ENCODE measurements at places on chromosomes 7 and 10.

DNA sequence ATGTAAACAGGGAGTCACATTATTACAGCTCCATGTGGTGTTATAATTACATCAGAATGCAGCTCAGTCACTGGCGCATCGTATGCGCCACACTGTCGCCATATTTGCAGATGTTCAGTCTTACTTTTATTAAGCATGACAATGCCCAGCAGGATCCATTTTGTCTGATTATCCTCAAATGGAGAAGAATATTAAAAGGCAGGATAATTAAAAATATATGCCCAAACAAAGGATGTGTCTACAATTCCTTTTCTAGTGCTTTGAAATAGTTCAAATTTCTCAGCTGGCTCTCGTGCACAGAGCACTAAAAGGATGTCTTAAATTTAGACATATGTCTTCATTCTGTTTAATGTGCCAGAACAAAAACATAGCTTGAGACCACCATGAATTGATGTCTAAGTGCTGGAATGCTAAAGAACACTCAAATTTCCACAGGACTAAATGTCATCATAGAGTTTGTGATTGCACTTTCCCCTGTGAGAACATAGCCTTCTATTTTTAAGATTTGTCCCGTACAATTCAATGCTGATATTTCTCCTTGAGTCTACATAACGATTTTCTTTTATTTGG is 168.0 kb downstream of the DKK1 start:
- no peaks in the 10 kb centered on the region for H3K36me3 ChIP-seq
- no peaks in the 10 kb centered on the region for H3K4me1 ChIP-seq
- no peak overlapping the region for H3K27ac ChIP-seq
- no peak for DNase-seq
- H3K4me3 ChIP-seq: no peak overlapping the region
- H3K27me3 ChIP-seq: no peaks in the 10 kb centered on the region

DNA sequence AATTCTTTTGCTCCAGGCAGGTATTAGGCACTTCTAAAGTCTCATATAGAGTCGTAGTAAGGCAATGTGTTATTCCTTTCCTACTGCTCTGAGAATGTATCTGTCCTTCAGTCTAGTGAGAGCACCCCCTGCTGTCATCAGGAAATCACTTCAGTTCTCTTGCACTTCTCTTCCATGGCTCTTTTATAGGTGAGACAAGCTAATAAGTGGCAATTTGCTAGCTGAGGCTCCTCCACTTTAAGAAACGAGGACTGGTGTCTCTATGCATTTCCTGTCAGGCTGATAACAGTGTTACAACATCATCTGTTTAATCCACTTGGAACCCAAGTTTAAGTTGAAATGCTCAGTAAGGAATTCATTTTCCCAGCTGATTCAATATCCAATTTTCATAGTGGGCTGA is 350.6 kb downstream of the TFEC start:
- no peaks in the 10 kb centered on the region for H3K36me3 ChIP-seq
- H3K27ac ChIP-seq: no peak overlapping the region
- H3K4me3 ChIP-seq: no peak overlapping the region
- no peaks in the 10 kb centered on the region for H3K27me3 ChIP-seq
- DNase-seq: peak; percentile 19
- H3K4me1 ChIP-seq: no peaks in the 10 kb centered on the region

GRCh38 chr7:13615679-13616078 is 373.8 kb downstream of the ETV1 start:
- H3K27ac ChIP-seq: no peak overlapping the region
- DNase-seq: no peak

DNA sequence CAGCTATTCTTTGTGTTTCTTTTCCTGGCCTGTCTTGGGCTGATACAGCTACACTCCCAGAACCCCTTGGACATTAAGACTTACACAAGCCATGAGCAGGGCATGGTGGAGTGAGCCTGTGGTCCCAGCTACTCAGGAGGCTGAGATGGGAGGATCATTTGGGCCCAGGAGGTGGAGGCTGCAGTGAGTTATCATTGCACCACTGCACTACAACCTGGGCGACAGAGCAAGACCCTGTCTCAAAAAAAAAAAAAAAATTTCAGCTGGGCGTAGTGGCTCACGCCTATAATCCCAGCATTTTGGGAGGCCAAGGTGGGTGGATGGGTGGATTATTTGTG is 13.6 kb upstream of the FOXK1 start:
- H3K27me3 ChIP-seq: no peaks in the 10 kb centered on the region
- H3K36me3 ChIP-seq: no peaks in the 10 kb centered on the region
- DNase-seq: no peak
- H3K4me1 ChIP-seq: no peaks in the 10 kb centered on the region
- H3K4me3 ChIP-seq: no peak overlapping the region

GRCh38 chr10:67837541-67838314 is at the start of gene DNAJC12:
DNAJC12 (minus strand) TSS chr10:67838188; CDS start chr10:67838011, 177 bp downstream.
- peaks cover 14% of the 10 kb centered on the region for H3K4me1 ChIP-seq
- H3K27ac ChIP-seq: peak within 1 kb of the TSS; percentile 9
- peak within 1 kb of the TSS; percentile 15 for H3K4me3 ChIP-seq
- H3K36me3 ChIP-seq: no peaks in the 10 kb centered on the region

- no peaks in the 10 kb centered on the region for H3K4me1 ChIP-seq
- H3K27ac ChIP-seq: no peak overlapping the region
- H3K4me3 ChIP-seq: no peak overlapping the region
- H3K36me3 ChIP-seq: no peaks in the 10 kb centered on the region
- no peak for DNase-seq
These were observed 53.8 kb upstream of the FAM204A start for GRCh38 chr10:118395947-118396346.

- no peak for DNase-seq
- no peak overlapping the region for H3K27ac ChIP-seq
- H3K4me1 ChIP-seq: no peaks in the 10 kb centered on the region
- H3K27me3 ChIP-seq: peaks cover 11% of the 10 kb centered on the region
- H3K36me3 ChIP-seq: no peaks in the 10 kb centered on the region
These were observed 11.0 kb upstream of the ADD3 start for GRCh38 chr10:109996766-109997171.

DNA sequence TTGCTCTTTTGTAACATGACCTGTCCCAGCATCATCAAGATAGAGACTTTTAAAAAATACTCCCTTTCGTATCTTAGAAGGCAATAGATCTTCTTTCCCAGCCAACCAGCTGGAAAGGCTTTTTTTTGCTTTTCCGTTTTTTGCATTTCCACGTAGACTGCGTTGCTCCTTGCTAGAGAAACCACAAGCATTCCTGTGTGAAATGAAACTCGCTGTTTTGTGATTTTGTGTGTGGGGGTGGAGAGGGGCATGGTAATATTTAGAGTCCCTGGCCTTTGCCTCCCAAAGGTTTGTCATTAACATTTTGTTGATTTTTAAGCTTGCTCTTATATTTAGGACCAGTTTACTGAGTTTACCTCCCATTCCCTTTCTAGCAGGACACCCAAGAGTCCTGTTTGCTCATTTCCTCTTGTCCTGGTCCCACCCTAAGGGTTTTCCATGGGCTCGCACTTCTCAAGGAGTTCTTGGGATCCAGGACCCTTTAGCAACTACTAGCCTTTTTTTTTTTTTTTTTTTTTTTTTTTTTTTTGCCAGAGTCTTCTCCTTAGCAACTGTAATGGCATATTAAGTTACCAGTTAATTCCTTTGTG is 243.6 kb downstream of the BICC1 start:
- H3K27ac ChIP-seq: no peak overlapping the region
- no peak overlapping the region for H3K4me3 ChIP-seq
- no peaks in the 10 kb centered on the region for H3K36me3 ChIP-seq
- H3K4me1 ChIP-seq: no peaks in the 10 kb centered on the region
- DNase-seq: no peak

GRCh38 chr7:29362380-29362779 is 167.8 kb downstream of the CHN2 start:
- no peak for DNase-seq
- H3K4me1 ChIP-seq: no peaks in the 10 kb centered on the region
- H3K4me3 ChIP-seq: no peak overlapping the region
- H3K27ac ChIP-seq: no peak overlapping the region
- no peaks in the 10 kb centered on the region for H3K27me3 ChIP-seq

- no peak overlapping the region for H3K4me3 ChIP-seq
- H3K27me3 ChIP-seq: no peaks in the 10 kb centered on the region
- H3K36me3 ChIP-seq: no peaks in the 10 kb centered on the region
- no peak overlapping the region for H3K27ac ChIP-seq
- DNase-seq: no peak
These were observed 163.2 kb downstream of the AVL9 start for GRCh38 chr7:32658467-32658869.

DNA sequence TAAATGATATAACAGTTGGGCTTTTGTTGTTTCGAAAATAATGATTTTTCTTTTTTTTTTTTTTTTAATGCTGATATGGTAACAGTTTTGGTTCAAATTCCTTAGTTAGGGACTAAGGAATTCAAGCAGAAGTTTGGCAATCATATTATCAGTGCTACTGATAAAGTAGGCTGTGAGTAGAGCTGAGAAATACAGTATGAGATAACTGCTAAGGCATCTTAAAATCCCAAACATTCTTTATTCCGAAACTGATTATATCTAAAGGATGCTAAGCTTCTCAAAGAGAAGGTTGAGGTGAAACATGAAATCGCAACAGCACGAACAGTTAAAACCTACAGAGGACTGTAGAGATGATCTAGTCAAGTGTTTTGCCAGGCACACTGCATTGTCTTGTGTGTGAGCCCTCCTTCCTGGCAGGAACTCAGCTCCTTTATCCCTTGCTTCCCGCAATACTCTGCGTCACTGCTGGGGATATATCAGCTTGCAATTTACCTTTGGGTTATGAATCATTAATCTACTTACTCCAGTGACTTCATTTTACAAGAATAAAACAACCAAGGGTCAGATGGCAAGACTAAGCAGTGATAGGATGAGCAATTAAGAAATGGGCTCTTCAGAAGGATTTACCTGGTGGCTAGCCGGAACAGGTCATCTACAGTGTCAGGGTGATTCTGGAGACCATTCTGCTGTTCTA is 36.7 kb downstream of the IRF5 start:
- H3K4me3 ChIP-seq: no peak overlapping the region
- no peak overlapping the region for H3K27ac ChIP-seq
- no peak for DNase-seq

DNA sequence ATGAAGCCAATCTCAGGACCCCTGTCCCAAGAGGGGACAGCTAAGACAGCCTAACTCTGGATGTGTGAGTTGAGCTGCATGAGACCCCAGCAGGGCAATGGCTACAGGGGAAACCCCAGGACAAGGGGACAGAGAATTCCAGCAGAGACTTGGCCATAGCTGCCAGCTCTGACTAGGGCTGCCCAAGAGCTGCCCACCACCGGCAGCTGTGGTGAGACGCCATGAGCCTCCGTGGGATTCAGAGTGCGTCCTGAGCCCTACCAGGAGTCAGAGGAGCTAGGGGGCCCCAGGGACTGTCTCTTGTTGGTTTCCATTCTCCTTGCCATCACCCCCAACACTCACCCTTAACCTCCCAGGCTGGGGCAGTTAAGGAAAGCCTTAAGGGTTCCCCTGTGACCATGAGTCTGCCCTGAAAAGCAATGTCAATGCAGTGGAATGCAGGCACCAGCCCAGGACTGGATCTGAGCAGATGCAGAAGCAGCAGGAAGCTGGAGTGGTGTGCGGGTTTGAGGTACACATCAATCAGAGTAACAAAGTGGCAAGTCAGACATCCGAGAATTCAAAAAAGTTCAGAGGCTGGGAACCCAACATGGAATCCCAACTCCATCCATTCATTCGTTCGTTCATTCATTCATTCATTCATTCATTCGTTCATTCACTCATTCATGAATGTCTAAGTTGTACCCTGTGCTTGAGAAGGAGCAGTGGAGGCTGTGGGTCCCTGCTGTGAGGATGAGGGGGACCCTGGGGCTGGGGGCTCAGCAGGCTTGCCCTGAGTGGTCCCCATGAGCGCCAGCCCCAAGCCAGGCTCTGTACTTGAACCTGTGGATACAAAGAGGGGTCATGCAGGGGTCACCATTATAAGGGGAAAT is 52.9 kb downstream of the C10orf120 start:
- no peaks in the 10 kb centered on the region for H3K36me3 ChIP-seq
- H3K27ac ChIP-seq: no peak overlapping the region
- no peak for DNase-seq
- no peak overlapping the region for H3K4me3 ChIP-seq

GRCh38 chr10:116960066-116960776 is 44.8 kb downstream of the SHTN1 start:
- H3K4me1 ChIP-seq: no peaks in the 10 kb centered on the region
- H3K27me3 ChIP-seq: no peaks in the 10 kb centered on the region
- no peak for DNase-seq
- no peaks in the 10 kb centered on the region for H3K36me3 ChIP-seq

- DNase-seq: no peak
- no peak overlapping the region for H3K4me3 ChIP-seq
- no peaks in the 10 kb centered on the region for H3K27me3 ChIP-seq
- H3K27ac ChIP-seq: no peak overlapping the region
These were observed 47.7 kb downstream of the FBXW4 start for GRCh38 chr10:101647255-101647654.

- H3K27ac ChIP-seq: no peak overlapping the region
- no peaks in the 10 kb centered on the region for H3K27me3 ChIP-seq
- no peak for DNase-seq
- no peaks in the 10 kb centered on the region for H3K4me1 ChIP-seq
These were observed 56.2 kb downstream of the CRPPA start for GRCh38 chr7:16365177-16365576.

DNA sequence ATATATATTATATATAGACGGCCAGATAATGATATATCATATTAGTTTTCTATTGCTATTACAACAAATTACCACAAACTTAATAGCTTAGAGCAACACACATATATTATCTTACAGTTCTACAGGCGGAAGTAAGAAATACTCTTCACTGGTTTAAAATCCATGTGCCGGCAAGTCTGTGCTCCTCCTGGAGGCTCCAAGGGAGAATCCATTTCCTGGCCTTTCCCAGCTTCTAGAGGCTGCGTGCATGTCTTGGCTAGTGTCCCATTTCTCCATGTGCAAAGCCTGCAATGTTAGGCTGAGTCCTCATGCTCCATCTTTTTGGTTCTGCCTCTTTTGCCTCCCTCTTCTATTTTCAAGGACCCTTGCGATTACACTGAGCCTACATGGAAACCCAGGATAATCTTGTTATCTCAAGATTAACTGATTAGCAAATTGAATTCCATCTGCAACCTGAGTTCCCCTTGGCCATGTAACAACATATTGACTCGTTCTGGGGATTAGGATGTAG is 23.9 kb upstream of the PNLIPRP3 start:
- H3K27ac ChIP-seq: no peak overlapping the region
- no peaks in the 10 kb centered on the region for H3K4me1 ChIP-seq
- H3K27me3 ChIP-seq: no peaks in the 10 kb centered on the region
- no peak for DNase-seq

DNA sequence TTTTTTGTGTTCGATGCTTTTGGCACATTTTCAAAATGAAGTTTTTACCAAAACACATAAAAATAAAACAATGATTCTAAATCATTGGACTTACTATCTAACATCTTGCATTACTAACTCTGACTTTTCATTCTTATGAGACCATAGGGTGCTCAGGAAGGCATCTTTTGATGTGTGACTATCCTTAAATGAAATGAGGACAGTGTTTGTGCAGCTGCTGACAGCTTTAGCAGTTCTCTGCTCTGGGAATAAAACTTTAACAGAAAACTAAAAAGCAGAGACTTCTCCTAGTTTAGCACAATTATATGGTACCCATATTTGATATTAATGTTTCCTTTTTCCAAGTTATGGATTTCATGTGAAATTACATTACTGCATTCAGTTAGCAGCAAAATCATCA is 471.6 kb downstream of the ARL4A start:
- H3K27ac ChIP-seq: no peak overlapping the region
- H3K36me3 ChIP-seq: no peaks in the 10 kb centered on the region
- H3K4me3 ChIP-seq: no peak overlapping the region
- no peaks in the 10 kb centered on the region for H3K4me1 ChIP-seq
- DNase-seq: no peak

Measured in DND-41 (cell line).